ENCODE measurements at places on chromosomes 7 and 10. TPM values are rescaled to one million over a fixed set of nuclear protein-coding genes. Genes with fewer than 3 reads are reported as not detected.

C10orf90 gene
- polyA plus RNA-seq: not detected

GRID2IP gene
- polyA plus RNA-seq: not detected

RPEL1 gene
- not detected for polyA plus RNA-seq

DNA sequence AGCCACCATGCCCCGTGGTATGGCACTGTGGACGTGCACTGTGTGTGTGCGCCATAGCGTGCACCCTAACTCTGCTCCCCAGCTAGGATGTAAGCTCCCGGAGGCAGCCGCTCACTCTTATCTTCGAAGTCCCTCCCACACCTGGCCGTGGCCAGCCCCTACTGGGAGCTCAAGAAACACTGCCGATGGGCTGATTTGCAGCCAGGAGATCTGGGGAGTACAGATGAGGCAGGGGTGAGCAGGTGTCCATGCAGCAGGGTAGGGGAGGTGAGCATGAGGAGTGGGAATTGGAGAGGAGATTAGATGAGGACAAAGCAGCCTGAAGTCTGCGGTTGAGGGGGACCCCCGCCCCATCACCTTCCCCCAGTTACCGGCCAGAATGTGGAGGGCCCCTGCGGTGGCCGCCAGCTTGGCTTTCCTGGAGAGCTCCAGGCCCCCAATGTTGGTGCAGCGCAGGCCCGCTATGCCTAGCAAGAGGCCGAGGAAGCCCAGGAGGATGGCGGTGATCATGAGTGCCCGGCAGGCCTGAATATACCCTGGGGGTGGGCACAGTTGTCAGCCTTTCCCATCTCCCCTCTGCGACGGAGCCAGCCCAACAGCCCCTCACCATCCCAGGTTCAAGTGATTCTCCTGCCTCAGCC lies 3.6 kb downstream of the CLDN15 start:
- DNase-seq: no peak

DNA sequence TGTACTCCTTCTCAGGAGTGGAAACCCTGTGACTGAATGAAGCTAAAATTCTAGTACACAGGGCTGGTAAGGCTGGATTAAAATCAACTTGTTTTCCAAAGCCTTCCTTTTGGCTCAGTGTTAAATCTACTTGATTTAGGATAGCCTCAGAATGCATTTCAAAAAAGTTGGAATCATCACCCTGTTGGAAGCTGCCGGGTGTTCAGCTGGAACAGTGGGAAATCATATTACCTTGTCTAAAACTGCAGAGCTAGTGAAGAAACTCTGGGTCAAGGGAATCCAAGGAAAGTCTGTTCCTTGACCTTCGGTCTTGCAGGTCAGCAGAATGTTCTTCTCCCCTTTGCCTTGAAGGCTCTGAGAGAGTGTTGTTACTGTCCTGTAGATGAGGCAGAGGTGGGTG lies 252.1 kb upstream of the INHBA start:
- DNase-seq: no peak

- DNase-seq: no peak
Measured at GRCh38 chr10:27685681-27686080, 59.9 kb downstream of the MKX start.

DNA sequence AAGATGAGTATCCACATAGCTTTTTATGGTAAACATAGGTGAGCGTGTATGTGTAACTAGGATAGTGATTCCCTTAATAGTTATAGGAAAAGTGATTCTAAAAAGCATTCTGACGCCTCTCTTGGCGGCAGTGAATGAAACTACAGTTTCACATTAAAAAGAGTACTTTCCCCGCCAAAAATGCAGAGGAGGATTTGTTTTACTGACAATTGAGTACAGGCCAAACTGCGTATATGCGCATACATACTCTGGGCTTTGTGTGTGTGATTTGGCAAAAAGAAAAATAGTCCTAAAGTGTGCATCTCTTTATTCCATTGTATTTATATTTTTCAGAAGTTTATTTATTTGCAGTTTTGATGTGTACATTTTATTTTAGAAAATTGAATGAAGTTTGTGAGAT lies 10.3 kb downstream of the CUL1 start:
- no peak for DNase-seq
